ENCODE measurements at places on chromosomes 12 and 14.

GRCh38 chr12:79885911-79886490 is 48.9 kb downstream of the PPP1R12A start:
- DNase-seq: no peak

GRCh38 chr14:24182110-24182882 is 6.3 kb downstream of the IPO4 start:
- no peak for DNase-seq

DNA sequence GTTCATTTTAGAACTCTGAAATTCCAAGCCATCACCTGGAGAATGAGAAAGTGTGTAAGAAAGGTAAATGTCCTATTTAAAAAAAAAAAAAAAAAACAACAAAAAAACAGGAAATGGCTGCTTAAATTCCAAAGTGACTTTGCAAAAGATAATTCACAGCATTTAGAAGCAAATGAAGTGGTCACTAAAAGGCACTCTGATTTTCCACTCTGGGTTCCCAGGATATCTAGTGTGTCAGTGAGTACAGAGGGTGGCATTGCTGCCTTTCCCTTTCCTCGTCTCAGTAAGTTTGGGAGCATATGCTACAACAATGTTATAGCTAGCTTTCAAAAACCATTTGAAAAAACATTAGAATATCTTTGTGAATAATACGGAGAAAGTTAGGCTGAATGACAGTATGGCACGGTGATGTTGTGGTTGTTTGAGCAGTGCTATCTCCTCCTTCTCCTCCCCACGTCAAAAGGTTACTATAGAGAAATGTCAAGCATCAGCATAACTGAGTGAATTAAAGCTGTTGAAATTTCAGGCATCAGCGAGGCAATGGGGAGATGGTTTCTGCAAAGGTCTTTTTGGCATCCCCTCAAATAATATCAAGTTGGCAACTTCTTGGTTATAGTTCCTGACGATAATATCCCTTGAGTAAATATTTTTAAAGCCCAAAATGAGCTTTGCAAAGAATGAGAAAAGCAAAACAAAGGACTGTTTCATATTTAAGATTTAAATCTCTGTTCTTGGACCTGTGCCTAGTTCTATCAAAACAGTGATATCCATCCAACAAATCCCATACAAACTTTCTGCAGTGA is 164.5 kb upstream of the E2F7 start:
- no peak for DNase-seq

- DNase-seq: peak; percentile 60
Measured at GRCh38 chr14:91383439-91383838, 34.2 kb downstream of the CCDC88C start.

DNA sequence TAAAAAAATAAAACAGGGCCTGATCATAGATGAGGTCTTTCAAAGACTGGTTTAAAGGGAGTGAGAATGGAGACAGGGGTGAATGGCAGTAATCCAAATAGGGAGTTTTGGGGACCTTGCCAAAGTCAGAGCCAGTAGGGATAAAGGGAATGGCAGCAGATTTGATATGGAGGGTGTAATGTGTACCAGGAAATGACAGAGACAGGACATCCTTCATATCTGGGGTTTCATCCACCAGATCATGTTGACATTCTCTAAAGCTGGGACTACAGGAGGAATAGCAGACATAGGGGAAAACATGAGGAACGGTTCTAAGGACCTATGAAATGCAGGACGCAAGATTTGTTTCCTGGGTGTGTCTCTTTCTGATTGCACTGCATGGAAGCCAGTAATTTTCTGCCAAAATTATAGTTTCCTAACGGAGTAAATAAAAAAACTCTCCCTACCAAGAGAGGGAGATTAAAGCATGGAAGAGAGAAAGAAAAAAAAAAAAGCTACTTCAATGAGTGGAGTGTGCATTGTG is 169.9 kb downstream of the PRKD1 start:
- peak; percentile 85 for DNase-seq

DNA sequence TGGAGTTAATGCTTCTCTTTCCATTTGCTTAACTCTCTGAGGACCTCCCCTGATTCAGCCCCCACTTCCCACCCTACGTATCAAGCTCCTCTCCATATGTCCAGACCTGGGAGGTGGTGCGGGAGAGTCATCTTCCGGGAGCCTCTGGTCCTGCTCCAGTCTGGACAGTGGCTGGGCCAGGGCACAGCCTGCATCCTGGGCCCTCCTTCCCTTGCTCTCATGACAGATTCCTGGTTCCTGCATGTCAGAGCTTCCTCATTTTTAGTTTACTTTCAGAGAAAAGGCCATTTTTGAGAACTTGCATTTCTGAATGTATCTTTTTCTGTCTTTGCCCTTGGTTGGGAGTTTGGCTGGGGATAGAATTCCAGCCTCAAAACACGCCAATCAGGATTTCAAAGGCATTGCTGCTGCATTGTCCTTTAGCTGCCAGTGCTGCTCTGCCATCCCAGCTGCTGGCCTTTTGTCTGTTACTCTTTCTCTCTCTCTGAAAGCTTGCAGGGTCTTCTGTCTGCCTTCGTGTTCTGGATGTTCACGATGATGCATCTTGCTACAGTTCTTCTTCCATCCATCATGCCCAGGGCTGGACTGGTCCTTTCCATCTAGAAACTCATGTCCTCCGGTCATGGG is 54.7 kb downstream of the SLC6A12 start:
- DNase-seq: no peak

DNA sequence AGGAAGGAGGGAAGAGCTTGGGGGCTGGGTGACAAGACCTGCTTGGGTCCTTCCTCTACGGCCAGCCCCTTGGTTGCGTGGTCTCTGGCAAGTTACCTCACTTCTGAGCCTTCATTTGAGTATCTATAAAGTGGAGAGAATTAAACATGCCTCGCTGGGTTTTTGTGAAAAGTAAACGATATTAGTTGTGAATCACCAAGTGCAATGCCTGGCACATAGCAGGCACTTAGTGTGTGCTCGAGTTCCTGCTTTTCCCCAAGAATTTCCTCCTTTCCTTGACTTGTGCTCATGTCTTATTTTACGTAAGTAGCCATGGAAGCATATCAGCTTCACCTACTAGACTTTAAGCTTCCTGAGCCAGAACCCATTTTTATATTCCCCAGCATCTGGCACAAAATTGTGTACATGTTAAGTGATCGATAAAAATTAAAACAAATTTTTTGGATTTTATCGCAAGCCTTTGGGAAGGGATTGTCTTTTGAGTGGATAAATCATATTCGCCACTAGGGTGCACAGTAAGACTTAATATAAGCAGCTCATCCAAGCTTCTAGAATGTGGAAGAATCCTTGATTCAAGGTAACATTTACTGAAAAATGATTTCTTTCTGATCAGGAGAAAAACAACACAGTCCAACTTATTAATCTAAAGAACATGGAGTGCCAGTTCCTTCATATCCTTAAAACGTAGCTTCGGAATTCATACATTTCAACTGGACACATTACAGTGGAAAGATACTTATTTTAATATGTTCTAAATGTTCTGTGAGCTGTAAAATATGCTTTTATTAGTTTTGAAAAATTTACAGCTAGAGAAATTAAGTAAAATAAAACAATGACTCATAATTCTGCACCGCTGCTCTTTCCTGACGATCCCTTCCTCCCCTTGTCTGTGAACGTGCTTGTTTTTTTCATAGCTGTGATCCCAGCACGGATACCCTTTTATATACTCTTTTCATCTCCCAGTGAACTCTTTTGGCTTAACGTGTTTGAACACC is 62.0 kb downstream of the SLC25A47 start:
- peak; percentile 78 for DNase-seq

GRCh38 chr14:55430024-55430690 is 10.3 kb downstream of the TBPL2 start:
- DNase-seq: peak; percentile 84

GRCh38 chr12:101732318-101732717 is 6.9 kb downstream of the SYCP3 start:
- DNase-seq: no peak

GRCh38 chr12:3480764-3481163 is 10.2 kb upstream of the PRMT8 start:
- DNase-seq: peak; percentile 16

All from NCI-H69 (cell line).